Stimulated activated naive CD4-positive, alpha-beta T cell (primary cell): ENCODE measurements at places on chromosomes 12 and 14.

DNA sequence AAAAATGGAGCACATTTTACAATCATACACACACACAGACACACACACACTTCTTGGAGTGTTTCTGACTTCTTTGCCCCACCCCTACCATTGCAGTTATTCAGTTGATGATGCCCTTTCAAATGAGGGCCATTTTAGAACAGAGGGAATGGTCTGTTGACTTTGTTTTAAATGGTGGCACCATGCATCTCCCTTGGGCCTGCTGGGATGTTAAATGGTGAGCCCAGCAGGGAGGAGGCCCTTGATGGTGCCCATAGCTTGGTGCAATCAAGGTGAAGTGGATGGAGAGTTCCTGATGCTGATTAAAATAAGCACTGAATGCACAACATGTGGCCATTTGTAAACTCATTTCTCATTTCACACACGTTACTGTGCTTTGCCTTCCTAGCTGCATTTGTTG is 13.3 kb downstream of the C12orf75 start:
- no peak for DNase-seq

DNA sequence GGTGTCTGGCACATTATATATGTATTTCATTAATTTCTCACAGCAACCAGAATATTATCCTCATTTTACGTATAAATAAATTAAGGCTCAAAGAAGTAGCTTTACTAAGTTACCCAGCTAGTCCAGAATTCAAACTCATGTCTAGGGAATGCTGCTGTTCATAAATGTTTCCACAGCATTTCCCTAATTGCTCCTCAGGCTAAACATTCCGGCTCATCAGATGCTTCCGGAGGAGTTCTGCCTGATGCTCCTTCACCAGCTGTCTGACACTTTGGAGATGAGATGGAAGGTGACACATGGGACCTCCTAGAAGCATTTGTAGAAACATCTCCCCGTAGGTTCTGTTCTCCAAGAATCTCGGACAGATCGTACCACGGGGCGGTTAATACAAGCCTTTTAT is 12.1 kb downstream of the KRT85 start:
- no peak for DNase-seq

GRCh38 chr12:113933201-113933786 is 32.8 kb downstream of the RBM19 start:
- no peak for DNase-seq

DNA sequence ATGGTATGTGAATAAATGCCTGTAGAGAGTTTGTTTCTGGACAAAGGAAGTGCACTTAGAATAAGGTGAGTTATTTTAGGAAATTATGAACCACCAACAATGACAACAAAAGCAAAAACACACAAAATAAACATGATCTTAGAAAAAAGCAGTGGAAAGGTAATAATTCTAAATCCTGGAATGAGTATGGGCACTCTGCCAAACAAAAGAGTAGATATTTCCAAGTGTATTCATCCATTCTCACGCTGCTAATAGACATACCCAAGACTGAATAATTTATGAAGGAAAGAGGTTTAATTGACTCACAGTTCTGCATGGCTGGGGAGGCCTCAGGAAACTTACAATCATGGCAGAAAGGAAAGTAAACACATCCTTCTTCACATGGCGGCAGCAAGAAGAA is 269.3 kb upstream of the NPAS3 start:
- DNase-seq: no peak

GRCh38 chr14:106840258-106840657 is 1313.9 kb downstream of the TMEM121 start:
- DNase-seq: no peak

- no peak for DNase-seq
Measured at GRCh38 chr12:43312991-43313505, 239.0 kb downstream of the ADAMTS20 start.

DNA sequence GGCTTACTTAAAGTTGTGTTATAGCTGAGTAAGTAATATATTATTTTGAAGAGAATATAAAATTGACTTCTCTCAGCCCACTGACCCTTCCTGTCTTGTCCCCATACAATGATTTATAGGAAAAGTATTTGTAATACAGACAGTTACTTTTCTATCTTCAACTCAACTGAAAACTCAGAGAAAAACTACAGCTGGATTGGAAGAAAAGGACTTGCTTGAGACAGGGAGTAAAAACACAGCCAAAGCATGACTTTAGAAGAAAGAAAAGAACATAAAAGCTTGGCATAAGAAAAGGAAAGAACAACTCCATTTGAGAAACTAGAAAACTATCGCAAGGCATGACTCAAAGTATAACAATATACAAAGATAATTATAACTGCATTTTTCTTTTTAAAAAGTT is 57.5 kb downstream of the MSRB3 start:
- DNase-seq: no peak

DNA sequence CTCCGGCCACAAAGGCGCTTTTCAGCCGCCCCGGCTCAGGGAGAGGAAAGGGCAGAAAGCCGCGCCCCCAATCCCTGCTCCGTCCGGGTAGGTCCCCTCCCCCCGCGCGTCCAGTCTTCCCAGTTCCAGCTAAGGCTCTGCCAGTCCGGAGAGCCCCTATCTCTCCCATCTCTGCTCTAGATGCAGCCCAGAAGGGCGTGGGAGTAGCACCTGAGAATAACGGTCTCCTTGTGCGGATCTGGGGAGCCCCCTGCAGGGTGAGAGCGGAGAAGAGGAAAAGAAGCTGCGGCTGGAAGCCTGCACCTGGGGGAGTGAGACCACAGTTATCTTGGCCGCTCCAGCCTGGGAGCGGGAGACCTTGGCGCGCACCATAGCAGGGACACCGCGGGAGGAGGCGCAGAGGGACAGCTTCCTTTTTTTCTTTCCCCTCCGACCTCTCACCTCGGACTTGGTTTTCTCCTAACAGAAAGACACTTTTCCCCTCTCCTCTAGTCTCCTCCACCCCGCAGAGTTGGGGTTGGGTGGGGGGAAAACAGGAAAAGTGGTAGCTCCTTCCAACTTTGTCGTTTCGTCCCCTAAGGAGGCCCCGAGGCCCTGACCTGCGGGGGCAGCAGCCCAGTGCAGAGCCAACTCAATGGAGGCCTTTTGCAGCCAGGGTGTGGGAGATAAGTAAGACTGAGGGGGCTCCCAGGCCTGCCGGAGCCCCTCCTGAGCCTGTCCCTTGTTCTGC is 2.4 kb downstream of the DHH start:
- DNase-seq: peak; percentile 39

GRCh38 chr12:108519558-108519957 is 4.5 kb downstream of the FICD start:
- DNase-seq: no peak

- DNase-seq: no peak
Measured at GRCh38 chr12:109810954-109811623, 22.1 kb downstream of the TRPV4 start.

GRCh38 chr12:89185181-89185580 is 167.1 kb downstream of the DUSP6 start:
- DNase-seq: no peak

- no peak for DNase-seq
Measured at GRCh38 chr12:24599736-24600135, 349.2 kb downstream of the BCAT1 start.

DNA sequence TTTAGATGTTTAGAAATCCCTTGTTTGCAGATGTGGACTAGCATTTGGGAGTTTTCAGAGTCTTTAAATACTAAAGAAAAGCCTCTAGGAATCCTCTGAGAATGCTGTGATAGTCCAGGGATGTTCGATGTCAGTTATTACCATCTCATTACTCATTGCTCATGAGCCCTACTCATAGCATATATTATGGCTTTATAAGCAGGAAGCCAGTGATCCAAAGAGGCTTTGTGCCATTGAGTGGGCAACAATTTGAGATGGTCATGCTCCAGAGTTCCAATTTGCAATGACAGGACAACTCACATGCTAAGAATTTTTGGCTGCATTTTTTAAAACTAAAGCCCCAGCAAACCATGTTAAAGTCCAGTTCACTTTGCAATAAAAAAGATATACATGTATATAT is 163.0 kb downstream of the OTOGL start:
- no peak for DNase-seq

- DNase-seq: no peak
Measured at GRCh38 chr12:3092764-3093163, 15.6 kb downstream of the TSPAN9 start.

- no peak for DNase-seq
Measured at GRCh38 chr12:110312581-110313360, 31.7 kb downstream of the ATP2A2 start.

GRCh38 chr12:45575417-45575816 is 154.1 kb upstream of the ARID2 start:
- DNase-seq: no peak

GRCh38 chr12:130658145-130658911 is 57.8 kb downstream of the RIMBP2 start:
- no peak for DNase-seq

- no peak for DNase-seq
Measured at GRCh38 chr14:65334765-65335410, 77.6 kb upstream of the FUT8 start.

GRCh38 chr12:47907851-47908454 is 3.2 kb upstream of the VDR start:
- no peak for DNase-seq

DNA sequence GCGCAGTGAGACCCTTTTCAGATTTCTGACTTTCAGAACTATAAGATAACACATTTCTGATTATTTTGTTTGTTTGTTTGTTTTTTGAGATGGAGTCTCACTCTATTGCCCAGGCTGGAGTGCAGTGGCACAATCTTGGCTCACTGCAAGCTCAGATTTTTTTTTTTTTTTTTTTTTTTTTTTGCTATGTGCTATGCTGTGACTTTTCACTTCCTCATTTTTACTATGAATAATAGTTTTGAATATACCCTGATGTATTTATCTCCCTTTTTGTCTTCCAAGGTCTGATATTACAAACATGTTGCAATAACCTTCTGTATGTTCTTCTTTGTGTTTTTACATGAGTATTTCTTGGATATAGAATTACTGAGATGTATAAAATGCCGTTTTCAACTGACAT is 658.7 kb upstream of the SEL1L start:
- DNase-seq: no peak

- no peak for DNase-seq
Measured at GRCh38 chr14:63972323-63972932, 119.6 kb downstream of the SYNE2 start.

- DNase-seq: peak; percentile 78
Measured at GRCh38 chr12:51368640-51369517, 22.3 kb downstream of the GALNT6 start.

DNA sequence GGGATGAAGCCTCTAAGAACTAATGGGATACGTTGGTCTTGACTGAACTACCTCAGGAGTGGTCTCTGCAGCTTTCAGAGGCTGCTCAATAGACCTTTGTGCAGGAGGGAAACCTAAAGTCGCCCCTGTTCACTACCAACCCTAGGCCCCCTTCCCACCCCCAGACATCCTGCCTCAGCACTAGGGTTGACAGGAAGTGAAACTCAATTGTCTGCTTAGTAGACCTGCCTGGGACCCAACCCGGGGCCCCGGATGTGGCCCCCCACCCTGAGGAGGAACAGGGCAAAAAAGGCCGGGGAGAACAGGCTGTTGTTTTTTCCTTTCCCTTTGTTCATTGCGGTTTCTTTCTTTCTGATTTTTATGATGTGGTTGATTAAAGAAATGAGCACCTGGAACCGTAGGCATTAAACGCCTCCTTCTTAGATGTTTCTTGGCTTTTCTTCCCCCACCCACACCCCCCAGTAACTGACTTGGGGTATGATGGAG is 1.6 kb upstream of the DGKA start:
- peak; percentile 87 for DNase-seq

GRCh38 chr14:34785223-34786006 is 71.0 kb upstream of the CFL2 start:
- no peak for DNase-seq

- no peak for DNase-seq
Measured at GRCh38 chr12:130429656-130430505, 92.2 kb downstream of the PIWIL1 start.

DNA sequence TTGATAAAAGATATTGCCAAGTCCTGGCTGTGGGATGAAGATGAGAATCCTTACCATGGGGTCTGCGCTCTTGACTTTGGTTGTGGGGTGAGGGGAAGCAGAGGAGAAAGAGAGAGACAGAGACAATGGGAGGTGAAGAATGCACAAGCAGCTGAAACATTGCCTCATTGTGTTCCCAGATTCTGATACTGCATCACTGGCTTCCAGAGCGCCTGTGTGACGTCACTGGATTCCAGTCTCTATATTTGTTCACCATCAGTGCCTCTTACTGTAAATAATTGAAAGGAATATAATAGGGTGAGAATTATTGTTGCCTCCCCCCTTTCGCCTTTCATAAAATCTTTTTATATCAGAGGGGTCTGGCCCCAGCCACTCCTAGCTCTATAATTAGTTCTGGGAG is 188.9 kb upstream of the NTF3 start:
- DNase-seq: no peak
